ENCODE measurements at places on chromosomes 7 and 10.

DNA sequence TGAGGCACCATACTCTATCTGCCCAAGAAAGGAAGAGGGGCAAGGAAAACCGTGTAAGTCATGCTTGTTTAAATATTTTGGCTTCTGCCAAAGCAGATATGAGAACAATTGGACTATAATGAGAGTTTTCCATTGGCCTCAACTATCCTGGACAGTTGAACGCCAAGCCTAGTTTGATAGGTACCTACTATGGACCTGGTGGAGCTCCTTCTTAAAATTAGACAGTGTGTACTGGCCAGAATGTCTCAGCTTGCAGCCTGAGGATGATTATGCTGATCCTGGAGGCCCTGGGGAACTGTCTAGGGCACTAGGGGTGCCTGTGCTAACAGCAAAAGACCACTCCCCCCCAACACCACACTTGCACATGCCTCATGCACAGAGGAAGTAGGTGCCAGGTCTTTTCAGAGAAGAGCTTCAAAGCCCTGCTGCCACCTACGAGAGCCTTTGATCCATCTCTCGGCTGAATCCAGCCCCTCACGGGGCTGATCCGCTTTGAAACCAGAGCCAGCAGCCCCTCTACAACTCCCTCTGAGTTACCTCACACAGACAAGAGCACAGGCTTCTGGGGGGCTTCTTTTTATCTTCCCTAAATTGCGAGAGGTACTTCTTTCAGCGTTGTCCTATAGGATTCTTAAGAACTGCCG, 473.8 kb upstream of the GALNT17 start:
- no peak for DNase-seq

DNA sequence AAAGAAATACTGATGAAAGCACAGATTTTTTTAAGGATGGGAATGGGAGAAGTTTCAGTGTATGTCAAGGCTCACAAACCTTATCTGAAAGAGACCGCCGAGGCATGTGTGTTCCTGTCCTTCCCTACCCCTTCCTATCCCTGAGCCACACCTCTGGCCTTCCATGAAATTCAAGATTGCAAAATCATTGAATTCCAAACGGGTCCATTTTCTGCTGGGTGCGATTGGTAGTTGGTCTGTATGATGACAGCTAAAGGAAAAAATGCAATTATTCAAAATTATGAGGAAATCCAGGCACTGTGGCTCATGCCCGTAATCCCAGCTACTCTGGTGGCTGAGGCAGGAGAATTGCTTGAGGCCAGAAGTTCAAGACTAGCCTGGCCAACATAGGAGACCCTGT, 170.1 kb downstream of the ARHGAP12 start:
- DNase-seq, result no peak

DNA sequence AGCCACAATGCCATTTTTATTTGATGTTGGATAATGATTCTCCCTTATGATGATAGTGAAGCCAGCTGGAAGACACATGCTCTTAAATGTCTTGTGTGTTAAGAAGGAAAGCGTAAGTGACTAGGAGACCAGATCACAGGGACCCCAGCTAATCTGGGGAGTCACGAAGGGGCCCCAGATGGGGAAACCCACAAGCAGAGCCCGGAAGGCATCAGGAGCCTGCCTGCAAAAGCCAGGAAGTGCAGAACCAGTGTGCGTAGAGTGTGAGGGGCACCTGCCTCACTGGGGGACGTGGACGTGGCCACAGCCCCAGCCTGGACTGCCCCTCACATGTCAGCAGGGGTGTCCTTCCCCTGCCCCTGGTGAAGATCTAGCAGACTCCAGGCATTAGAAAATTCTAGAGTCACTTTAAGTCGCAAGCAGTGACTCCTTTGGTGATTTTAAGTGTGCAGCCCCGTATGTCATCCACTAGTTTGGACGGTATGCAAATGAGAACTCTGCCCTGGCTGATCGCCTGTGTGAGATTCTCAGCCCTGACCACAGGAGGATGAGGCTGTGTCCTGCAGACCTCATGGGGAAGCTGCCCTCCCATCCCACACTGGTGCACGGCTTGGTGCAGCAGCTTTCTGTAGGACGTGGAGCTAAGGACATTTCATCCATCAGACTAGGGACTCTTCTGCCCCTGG, 243.0 kb downstream of the WDR37 start:
- no peak for DNase-seq

DNA sequence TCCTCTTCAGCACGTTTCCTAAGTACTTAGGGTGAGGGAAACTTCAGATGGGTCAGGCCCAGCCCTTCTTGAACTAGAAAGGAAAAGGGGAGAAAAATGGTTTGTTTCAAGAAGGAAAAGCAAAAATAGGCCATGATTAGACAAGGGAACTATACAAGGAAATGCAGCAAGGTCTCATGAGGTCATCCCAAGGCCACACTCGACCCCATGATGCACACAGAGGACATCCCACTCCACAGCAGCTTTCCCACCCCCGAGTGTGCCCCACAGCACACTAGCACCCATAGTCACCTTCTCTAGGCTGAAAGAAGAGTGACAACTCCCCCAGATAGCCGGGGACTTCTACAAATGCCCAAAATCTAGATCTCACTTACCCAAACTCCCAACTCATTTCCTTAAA, 173.4 kb downstream of the FAM107B start:
- DNase-seq, result no peak

GRCh38 chr7:37265006-37265405, 183.7 kb downstream of the ELMO1 start:
- DNase-seq, result no peak

All from cerebellar nuclear complex (tissue), 1 donor.